ENCODE measurements at places on chromosomes 5 and 9. TPM values are rescaled to one million over a fixed set of nuclear protein-coding genes. Genes with fewer than 3 reads are reported as not detected.

The GAPT gene
- total RNA-seq = not detected

The SLC25A25 gene
- 53.8 TPM for total RNA-seq

The ERCC8 gene
- 6.6 TPM for total RNA-seq

The PTGES gene
- 0.32 TPM for total RNA-seq

The CAPSL gene
- total RNA-seq = not detected

The TRIP13 gene
- 25.1 TPM for total RNA-seq

The GRAMD2B gene
- 3.1 TPM for total RNA-seq

The ARID3C gene
- total RNA-seq = not detected

The PCDHA10 gene
- 0.13 TPM for total RNA-seq

The OR1J2 gene
- total RNA-seq = not detected

The PCDHA13 gene
- total RNA-seq = not detected

The WNK2 gene
- not detected for total RNA-seq

The CNTLN gene
- 6.6 TPM for total RNA-seq
